ENCODE measurements at places on chromosomes 6 and 20.
A peak's percentile ranks its signal among the peaks of the same experiment; 100 is the strongest.

- no peak overlapping the region for H3K4me3 ChIP-seq
- no peak overlapping the region for H3K27ac ChIP-seq
- no peaks in the 10 kb centered on the region for H3K27me3 ChIP-seq
- no peaks in the 10 kb centered on the region for H3K36me3 ChIP-seq
- H3K4me1 ChIP-seq: no peaks in the 10 kb centered on the region
Measured at GRCh38 chr6:97175806-97176205, 107.2 kb downstream of the MMS22L start.

DNA sequence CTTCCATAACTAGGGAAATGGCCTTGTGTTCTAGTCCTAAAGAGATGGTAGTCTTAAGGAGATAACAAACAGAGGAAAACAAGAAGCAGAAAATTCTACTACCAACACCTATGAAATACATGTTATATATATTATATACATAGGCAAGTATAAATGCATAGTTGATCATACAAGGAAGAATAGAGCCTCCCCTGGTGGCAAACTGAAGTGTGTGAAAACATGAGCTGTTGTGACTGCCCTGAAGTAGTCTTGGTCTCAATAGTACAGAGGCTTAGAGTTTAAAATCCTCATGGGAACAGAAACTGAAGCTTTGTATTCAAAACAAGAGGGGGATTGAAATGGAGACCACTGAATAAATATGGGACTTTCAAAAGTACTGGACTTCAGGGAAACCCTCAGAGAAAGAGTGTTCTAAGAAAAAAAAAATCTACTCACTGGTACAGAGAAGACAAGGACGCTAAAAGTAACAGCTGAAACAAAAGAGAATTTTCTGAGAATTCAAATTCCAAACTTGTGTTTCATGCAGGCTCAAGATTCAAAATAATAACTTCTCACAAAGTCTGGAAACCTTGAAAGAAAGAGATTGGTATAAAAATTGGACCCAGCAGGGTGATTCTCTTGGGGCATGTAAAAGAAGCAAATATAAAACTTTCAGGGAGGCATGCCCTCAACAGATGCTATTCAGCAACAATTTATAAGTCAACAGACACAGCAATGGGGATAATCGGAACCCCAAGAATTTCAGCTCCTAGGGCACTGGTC lies 59.7 kb upstream of the SAMD3 start:
- no peaks in the 10 kb centered on the region for H3K36me3 ChIP-seq
- peak; percentile 45 for DNase-seq
- no peak overlapping the region for H3K27ac ChIP-seq
- no peak overlapping the region for H3K4me3 ChIP-seq
- H3K27me3 ChIP-seq: peaks cover 2% of the 10 kb centered on the region
- H3K4me1 ChIP-seq: no peaks in the 10 kb centered on the region

DNA sequence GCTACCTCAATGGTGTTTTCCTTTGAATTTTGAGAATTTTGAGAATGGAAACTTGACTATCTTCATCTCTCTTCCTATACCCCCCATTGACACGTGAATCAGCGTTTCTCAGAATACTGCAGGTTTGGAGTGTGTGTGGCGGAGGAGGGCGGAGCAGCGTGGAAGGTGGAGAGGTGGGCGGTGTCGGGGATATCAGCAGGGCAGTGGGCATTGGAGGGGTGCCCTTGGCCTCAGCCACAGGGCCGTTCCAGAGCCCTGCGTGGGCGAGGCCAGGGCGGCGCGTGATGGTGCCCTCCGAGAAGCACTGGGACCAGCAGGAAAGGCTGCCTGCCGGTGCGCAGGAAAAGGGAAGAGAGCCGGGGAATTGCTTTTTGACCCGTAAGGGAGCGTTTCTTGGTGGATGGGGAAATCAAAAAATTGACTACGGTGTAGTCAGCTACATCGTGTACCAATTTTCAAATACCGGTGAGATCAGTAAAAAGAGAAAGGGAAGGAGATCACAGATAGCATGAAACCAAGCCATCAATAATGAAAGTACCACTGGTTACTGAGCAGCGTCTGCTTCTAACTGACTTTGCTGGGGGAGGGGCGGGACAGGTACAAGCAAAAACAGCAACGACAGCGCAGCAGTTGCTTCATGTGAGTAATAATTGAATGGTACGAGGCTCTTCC lies 82.7 kb upstream of the DUSP22 start:
- H3K27ac ChIP-seq: no peak overlapping the region
- no peaks in the 10 kb centered on the region for H3K36me3 ChIP-seq
- no peak overlapping the region for H3K4me3 ChIP-seq
- no peak for DNase-seq

DNA sequence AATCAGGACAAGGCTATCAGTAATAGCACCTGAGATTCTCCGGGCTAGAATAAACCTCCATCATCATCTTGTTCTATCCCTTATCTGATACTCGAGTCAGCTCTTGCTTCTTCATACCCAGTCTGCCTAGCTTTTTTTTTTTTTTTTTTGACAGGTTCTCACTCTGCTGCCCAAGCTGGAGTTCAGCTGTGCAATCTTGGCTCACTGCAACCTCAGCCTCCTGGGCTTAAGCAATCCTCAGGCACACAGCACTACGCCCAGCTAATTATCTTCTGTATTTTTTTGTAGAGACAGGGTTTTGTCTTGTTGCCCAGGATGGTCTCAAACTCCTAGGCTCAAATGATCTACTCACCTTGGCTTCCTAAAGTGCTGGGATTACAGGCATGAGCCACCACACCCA lies 19.5 kb downstream of the SRSF6 start:
- no peak overlapping the region for H3K4me3 ChIP-seq
- H3K4me1 ChIP-seq: no peaks in the 10 kb centered on the region
- no peak overlapping the region for H3K27ac ChIP-seq
- H3K36me3 ChIP-seq: peaks cover 3% of the 10 kb centered on the region
- DNase-seq: no peak

DNA sequence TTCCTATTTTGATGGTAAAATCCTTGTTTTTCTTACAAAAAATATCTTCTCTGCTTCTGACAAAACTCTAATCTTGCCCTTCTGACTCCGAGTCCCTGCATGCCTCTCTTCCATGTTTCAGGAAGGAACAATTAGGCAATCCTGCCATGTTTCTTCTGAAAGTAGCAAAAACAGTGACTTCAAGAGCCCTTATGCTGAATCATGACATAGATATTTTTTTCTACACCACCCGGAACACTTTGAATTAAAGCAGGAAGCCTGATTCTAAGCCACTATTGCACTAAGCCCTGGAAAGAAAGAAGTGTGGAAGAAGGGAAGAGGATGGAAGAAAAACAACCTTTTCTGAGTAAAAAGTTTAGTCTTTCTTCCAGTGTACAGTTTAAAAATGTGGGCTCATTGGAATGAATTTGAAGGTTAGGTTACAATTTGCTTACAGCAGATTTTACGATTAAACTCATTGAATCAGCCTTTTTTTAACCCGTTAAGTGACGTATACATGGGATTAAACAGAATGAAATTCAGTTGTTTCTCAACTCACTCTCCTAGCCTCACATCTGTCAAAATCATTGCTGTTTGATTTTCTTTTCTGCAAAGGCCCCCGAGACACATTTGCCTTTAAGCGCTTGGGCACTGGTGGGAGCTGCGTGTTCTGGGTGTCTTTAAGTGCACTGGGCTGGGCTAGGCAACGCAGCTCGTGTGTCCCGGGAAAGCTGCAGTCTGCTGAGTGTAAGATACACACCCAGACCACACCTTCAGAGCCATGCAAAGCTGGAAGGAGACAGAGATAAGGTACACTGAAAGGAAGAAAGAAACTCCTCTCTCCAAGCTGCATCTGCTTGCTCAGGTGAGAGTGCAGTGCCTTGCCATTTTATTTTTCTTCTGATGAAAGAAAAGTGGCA lies 159.4 kb upstream of the CITED2 start:
- peak overlapping the region; percentile 88 for H3K27ac ChIP-seq
- peaks cover 14% of the 10 kb centered on the region for H3K4me1 ChIP-seq
- H3K36me3 ChIP-seq: no peaks in the 10 kb centered on the region
- no peaks in the 10 kb centered on the region for H3K27me3 ChIP-seq
- DNase-seq: peak; percentile 83

DNA sequence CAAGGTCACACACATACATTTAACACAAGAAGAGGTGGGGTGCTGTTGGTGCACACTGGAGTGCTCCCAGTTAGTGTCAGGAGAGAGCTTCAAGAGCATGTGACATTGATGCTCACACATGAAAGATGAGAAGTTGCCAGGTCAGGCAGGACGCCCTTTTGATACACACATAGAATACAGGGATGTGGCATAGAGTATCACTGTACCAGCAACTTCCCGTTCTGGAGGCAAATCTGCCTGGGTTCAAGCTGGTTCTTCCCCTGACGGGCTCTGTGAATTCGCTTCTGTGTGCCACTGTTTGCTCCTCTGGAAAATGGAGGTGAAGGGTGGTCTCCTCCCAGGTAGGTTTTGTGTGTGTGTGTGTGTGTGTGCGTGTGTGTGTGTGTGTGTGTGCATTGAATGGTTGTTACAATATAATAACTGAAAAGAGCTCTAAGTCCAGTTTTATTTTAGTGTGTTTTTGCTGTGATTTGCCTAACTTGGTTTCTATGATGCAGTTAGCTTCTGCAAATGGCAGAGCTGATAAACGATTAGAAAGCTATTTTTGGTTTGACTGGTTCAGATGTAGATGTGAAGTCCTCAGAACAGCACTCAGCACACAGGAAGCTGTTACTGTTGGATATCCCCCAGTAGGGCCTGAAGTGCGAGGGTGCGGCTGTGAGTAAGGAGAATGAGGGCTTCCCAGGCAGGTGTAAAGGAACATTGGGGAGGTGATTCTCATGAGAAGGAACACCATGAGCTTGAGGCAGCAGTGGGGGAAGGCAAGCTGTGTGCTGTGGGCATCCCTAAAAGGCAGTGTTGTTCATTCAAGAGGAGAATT lies 53.4 kb downstream of the HIVEP1 start:
- H3K4me1 ChIP-seq: peaks cover 13% of the 10 kb centered on the region
- H3K27me3 ChIP-seq: no peaks in the 10 kb centered on the region
- no peak overlapping the region for H3K4me3 ChIP-seq
- no peak for DNase-seq
- H3K27ac ChIP-seq: no peak overlapping the region
- H3K36me3 ChIP-seq: no peaks in the 10 kb centered on the region

DNA sequence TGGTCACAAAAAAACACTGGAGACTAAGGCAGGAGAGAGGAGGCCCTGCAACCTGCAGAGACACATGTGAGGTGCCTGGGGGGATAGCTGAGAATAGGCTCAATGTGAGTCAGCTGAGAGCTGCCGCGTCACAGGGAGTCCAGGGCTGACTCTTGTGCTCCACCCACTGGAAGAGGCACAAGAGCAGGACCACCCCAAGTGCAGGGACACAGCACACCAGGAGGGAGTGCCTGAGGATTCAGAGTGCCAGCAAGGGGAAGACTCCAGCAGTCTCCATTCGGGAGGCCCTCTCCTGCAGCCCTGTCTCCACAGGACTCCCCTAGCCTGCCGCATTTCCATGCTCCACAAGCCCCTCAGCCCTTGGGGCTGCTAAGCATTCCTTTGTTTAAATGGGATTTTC lies 105.5 kb downstream of the HUS1B start:
- no peaks in the 10 kb centered on the region for H3K4me1 ChIP-seq
- peak; percentile 51 for DNase-seq
- no peaks in the 10 kb centered on the region for H3K27me3 ChIP-seq
- peaks cover 16% of the 10 kb centered on the region for H3K36me3 ChIP-seq
- no peak overlapping the region for H3K27ac ChIP-seq
- no peak overlapping the region for H3K4me3 ChIP-seq
